Stimulated activated CD8-positive, alpha-beta memory T cell treated with anti-CD3 and anti-CD28 coated beads, Interleukin-15, amount 100 ng/mL, for 48 hours (primary cell): ENCODE measurements at places on chromosomes 3 and 15.

- no peak for DNase-seq
Measured at GRCh38 chr3:22922317-22922716, 280.8 kb upstream of the UBE2E2 start.

- no peak for DNase-seq
Measured at GRCh38 chr3:88133711-88134263, 16.0 kb upstream of the C3orf38 start.

- no peak for DNase-seq
Measured at GRCh38 chr3:16520241-16520969, 6.9 kb upstream of the RFTN1 start.

DNA sequence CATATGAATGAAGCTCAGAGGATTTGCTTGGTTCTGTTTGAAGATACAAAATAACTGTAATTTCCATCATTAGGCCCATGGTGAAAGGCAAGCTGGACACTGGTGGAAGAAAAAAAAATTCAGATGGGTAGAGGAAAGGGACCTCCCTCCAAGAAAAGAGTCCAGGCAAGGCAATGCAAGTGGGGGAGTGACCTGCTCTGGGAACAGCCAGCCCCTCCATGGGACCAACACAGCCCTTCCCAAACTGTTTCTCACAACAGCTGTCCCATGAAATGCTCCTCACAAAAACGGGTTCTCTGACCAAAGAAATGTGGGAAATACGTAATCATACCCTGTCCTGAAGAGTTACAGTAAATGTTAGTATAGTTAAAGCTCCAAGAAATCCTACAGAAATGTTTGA, 4.4 kb upstream of the AP3S2 start:
- no peak for DNase-seq

DNA sequence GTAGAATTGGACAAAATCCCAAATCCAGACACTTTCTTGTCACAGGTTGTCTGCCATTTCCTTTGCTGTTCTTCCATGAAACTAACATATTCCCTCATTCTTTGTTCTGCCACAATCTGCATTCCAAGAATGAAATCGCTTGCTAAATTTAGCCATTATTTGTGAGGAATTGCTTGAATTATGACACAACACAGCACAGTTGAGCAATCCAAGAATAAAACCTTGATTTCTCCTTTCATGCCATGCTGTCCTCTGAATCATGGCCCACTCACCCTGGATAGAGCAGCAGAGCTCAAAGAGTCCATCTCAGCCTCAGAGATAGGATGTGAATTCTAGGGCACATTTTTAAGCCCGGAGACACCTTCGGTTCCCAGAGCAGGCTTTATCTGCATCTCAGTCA, 35.2 kb upstream of the GREM1 start:
- DNase-seq, result no peak

DNA sequence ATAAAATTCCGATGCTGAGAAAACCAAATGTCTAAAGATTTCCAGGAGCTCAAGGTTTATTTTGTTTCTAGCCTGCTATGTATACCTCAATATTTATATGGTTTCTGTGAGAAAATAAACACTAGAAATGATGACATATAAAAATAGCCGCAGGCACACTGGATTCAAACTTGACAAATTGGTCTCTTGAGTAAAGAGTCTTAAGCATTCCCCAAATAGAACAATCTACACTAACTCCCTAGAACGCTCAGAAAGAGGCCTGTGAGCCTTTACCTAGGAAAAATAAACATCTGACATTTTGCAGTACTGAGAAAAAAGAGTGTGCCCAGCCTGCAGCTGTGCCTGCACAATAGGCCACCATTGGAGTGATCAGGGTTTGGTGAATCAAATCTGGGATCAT, 75.2 kb downstream of the NEK10 start:
- DNase-seq, result no peak

GRCh38 chr3:185685231-185686035, 99.3 kb downstream of the SENP2 start:
- no peak for DNase-seq

GRCh38 chr3:110126065-110126464, 788.7 kb upstream of the DPPA4 start:
- no peak for DNase-seq

- no peak for DNase-seq
Measured at GRCh38 chr3:57974796-57975388, 33.3 kb upstream of the FLNB start.

GRCh38 chr3:50510325-50510724, 6.9 kb upstream of the CACNA2D2 start:
- no peak for DNase-seq

DNA sequence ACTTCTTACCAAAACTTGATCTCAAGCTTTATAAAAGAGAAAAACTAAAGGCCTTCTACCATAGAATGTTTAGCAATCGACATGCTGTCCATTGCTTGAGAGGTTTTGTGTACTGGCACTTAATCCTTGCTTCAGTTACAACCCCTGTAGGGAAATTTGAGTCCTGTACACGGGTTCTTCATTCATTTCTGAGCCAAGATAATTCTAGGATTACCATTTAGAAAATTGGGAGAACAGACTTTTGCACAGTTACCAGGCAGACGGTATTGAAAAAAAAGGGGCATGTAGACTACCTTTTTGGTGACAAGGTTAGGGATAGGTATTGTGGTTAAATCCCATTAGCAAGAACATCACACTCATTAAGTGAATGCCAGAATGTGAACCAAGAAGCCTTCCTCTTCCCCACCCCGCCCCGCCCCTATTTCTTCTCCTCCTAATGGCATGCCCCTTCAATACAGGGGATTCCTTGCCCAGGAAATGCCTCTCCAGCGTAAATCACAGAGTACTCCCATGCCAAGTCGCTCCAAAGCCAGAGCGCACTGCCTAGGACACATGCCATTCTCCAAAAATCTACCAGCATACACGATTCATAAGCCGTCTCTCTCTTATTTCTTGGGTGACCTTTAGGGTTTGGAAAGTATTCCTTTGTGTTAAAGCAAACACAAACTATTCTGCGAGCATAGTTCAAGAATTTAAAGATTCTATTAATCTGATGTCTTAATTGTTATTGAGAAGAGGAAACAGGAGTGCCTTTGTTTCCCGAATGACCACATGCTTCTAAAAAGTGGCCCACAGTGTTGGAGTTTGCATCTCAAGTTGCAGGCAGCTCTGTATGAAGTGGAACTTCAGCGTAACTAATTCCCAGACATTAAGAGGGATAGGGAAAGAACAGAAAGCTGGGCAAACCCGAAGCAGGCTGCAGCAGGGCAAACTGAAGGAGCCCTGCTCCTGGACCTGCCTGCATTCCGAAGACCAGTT, 164.0 kb upstream of the NR2F2 start:
- no peak for DNase-seq

DNA sequence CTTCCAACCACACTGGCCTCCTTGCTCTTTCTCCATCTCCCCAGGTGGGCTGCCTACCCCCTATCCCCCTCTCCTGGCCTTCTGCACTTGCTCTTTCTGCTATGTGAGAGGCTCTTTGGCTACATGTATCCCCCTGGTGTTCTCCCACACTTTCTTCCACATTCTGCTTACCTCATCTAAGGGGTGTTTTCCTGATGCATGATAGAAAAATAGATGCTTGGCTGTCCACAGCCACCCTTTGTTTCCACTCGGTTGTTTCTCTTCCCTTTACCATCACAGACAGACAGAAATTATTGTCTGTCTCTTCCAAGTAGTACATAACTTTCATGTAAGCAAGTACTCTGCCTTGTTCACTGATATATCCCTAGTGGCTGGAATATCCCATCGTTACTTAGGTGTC, 39.2 kb downstream of the MCTP2 start:
- DNase-seq, result no peak

DNA sequence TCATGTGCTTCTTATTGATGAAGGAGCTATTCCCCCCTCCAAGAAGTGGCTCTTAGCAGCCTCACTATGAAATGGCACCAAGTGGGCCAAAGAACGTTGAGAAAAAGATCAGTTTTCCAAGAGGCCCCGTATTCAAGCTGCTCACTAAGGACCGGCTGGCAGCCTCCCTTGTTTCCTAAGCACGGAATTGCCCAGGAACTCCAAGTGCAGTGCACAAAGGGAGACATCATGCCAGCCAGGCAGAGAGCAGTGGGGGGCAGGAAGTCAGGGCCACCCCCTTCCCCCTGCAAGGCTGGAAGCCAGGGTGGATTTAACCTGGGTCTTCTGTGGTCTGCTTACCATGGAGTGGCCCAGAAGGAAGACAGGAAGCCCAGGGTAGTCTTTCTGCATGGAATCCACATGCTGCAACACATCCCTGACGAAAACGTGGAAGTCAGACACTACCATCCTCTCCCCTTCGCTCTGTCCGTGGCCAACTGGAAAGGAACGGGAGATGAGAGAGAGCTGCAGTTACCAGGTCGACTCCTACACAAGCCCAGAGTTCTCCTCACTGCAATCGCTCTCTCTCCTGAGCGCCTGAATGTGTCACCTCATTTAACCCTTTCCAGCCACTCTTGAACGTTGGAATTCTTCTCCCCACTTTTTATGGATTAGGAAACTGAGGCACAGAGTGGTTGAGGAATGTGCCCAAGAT, 49.5 kb downstream of the ABTB1 start:
- DNase-seq, result no peak

DNA sequence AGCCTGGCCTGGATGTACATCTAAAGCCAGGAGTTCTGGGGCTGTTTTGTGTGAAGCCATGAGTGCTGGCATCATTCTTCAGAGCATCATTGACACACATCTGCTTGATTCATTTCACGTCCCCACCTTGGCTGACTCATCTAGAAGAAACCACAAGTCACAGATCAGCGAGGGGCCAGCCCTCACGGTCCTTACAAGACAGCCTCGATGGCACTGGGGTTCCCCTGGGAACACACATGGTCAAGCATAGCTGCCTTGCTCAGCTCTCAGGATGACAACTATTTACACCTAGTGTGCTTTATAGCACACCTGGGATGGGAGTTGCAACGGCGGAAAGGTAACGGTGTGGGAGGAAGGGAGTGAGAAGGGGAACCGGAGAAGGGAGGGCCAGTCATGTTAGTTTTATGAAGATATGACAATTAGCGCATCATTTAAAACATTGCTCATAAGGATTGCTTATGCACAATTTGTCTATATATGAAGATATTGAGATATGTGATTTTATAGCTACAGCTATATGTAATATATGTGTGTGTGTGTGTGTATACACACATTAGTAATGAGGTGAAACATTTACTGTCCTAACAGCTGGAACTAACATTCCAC, 227.1 kb downstream of the RPLP1 start:
- DNase-seq, result peak; percentile 60

DNA sequence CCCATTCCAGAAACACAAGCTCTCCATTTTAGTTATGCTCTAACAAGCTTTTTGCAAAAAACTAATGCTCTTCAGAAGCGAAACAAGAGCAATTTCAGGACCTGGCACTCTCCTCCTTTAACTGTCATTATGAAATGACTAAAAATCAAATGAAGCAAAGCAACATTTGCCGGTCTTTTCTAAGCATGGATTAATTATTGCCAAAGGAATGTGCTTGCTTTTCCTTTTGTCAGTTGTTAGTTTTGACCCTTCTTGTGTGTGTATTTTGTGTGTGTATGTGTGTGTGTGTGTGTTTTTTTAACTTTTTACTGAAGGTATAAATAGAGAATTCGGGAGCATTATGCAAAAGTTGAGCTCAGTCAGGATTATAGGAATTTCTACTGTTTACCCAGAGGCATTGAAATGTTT, 509.1 kb downstream of the TUSC7 start:
- DNase-seq, result no peak

DNA sequence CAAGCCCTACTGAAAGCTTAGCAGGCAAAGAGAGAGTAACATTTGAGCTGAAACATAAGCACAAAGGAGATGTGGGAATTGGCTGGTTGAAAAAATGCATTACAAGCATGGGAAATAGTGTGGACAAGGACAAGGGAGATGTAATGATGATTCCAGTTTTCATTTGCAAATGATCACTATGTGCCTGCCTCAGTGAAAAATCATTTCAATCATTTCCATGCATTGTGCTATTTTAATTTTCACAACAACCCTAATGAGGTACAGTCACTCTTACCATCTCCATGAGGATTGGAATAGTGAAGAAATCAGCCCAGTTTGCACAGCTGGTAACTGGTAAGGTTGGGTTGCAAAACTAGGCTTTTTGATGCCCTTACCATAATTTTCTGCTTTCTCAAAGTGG, 123.2 kb downstream of the ARNT2 start:
- DNase-seq, result no peak

- DNase-seq, result no peak
Measured at GRCh38 chr3:14810801-14811661, 7.7 kb upstream of the FGD5 start.

GRCh38 chr15:57797110-57797509, 90.6 kb downstream of the POLR2M start:
- DNase-seq, result no peak

DNA sequence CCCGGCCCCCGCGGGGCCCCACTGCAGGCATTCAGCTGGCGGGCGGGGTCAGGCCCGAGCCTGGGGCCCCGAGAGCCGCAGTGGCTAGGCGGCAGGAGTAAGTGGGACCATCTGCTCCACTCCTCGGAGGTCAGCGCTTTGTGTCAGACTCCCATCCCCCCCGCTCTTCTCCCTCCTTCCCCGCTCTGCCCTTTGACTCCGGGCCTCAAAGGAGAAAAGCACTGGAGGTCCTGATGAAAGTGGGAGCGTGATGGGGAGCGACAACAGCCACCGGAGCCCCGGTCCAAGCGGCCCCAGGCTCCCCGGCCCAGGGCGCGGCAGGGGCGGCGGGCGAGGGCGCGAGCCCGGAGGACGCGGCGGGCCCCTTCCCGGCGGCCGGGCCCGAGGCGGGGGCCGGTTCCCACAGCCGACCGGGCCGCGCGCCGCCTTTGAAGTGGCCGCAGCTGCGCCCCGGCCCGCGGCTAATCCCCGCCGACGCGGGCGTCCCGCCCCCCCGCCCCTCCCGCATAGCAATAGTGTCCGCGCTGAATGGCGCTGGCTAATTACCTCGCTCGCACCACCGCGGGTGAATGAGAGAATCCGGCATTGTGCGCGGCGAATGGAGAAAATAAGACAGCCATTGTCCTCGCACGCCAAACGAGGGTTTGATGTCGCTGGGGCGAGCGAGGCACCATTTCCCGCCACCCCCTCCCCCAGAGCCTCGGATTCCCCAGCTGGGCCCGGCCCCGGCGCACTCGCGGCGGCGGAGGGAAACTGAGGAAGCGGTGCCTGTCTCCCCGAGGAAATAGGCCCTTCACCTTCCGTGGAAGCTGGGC, 22.4 kb downstream of the IGDCC3 start:
- DNase-seq, result no peak

- DNase-seq, result no peak
Measured at GRCh38 chr15:62972814-62973213, 69.7 kb upstream of the TPM1 start.

GRCh38 chr3:10281951-10282350, 10.8 kb downstream of the GHRL start:
- no peak for DNase-seq

DNA sequence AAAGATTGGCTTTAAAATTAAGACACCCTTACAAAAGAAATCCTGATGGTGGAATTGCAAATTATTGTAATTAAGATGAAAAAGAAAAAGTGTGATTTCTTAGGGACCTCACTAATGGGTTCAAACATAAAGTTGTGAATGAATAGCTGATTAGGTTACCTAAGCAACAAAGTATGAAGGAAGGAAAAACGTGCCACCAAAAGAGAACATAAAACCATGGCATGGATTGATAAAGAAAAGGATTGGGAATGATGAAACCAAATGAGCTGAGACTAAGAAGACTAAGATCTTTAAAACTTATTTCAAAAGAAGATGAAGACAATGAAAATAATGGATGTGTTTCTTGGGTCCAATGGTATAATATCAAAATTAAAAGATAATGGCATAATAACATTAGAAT, 32.2 kb upstream of the GUCA1C start:
- no peak for DNase-seq
